ENCODE measurements at places on chromosomes 6 and 20. TPM values are rescaled to one million over a fixed set of nuclear protein-coding genes. Genes with fewer than 3 reads are reported as not detected.

MCM8 gene
- 41.0 TPM for total RNA-seq

CGAS gene
- 45.0 TPM for total RNA-seq

RHAG gene
- total RNA-seq, result not detected

GDAP1L1 gene
- not detected for total RNA-seq

IP6K3 gene
- total RNA-seq, result not detected

OR12D3 gene
- total RNA-seq, result not detected

SPATS1 gene
- total RNA-seq, result not detected

DHX16 gene
- 53.4 TPM for total RNA-seq

CCM2L gene
- total RNA-seq, result not detected

DNA sequence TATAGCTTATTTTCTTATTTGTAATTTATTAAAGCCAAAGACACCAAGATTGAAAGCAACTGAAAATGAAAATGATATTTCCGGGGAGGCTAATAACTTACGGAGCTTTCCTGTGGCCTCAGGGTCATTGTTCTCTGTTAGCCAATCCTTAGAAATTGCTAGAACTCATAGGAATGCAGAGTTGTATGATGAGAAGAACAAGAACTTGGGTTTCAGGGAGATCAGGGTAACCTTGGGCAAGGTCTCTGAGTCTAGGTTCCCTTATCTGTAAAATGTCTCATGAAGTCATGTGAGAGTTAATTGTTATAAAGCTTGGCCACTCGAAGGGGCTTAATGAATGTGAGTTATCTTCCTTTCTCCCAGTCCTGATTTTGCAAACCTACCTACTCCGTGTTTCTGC, 20.1 kb upstream of the SERINC3 start:
- H3K4me3 ChIP-seq, result no peak overlapping the region
- DNase-seq, result no peak
- H3K27me3 ChIP-seq, result no peaks in the 10 kb centered on the region
- H3K36me3 ChIP-seq, result no peaks in the 10 kb centered on the region

DNA sequence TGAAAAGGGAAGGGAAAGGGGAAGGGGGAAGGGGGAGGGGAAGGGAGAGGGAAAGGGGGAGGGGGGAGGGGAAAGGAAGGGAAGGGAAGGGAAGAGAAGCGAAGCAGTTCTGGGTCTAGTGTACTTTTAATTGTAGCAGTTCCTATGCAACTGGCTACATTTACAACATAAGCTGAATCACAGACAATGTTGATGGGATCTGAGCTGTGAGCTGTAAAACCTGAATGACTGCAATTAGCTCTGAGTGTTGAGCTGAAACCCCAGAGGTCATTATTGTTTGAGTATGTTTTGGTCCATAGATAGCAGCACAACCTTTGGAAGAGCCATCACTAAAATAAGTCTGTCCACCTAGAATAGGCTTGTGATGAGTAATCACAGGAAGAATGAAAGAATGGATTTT, 7.2 kb upstream of the ABHD12 start:
- H3K36me3 ChIP-seq, result no peaks in the 10 kb centered on the region
- H3K27me3 ChIP-seq, result no peaks in the 10 kb centered on the region

DNA sequence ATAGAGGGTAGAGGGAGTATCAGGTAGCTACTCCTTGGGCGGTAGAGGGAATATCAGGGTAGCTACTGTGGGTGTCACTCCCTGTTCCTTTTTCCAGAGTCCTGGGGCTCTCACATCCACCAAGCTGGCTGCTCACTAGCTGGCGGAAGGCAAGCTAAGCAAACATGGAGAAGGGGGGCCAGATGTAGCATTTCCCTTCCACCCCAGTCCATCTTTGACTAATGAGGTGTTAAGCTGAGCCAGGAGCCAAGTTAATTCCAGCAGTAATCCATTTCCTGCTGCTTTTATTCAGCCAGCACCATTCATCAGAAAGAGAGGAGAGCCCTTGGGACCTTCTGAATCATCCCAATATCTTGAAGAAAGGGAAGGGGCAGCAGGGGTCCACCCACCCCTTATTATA, 330.0 kb downstream of the ZFAND3 start:
- H3K36me3 ChIP-seq, result no peaks in the 10 kb centered on the region
- no peaks in the 10 kb centered on the region for H3K27me3 ChIP-seq
- no peak overlapping the region for H3K4me3 ChIP-seq

- no peaks in the 10 kb centered on the region for H3K36me3 ChIP-seq
- no peaks in the 10 kb centered on the region for H3K27me3 ChIP-seq
- H3K4me1 ChIP-seq, result no peaks in the 10 kb centered on the region
- DNase-seq, result no peak
- no peak overlapping the region for H3K27ac ChIP-seq
These were observed 479.9 kb upstream of the BTBD3 start for GRCh38 chr20:11437611-11438380.

GRCh38 chr6:142947714-142948480, 2.9 kb upstream of the HIVEP2 start:
- DNase-seq, result no peak
- peak overlapping the region; percentile 82 for H3K4me3 ChIP-seq
- H3K36me3 ChIP-seq, result peaks cover 5% of the 10 kb centered on the region
- H3K27ac ChIP-seq, result peak overlapping the region; percentile 87
- H3K27me3 ChIP-seq, result peaks cover 3% of the 10 kb centered on the region
- H3K4me1 ChIP-seq, result peaks cover 37% of the 10 kb centered on the region

DNA sequence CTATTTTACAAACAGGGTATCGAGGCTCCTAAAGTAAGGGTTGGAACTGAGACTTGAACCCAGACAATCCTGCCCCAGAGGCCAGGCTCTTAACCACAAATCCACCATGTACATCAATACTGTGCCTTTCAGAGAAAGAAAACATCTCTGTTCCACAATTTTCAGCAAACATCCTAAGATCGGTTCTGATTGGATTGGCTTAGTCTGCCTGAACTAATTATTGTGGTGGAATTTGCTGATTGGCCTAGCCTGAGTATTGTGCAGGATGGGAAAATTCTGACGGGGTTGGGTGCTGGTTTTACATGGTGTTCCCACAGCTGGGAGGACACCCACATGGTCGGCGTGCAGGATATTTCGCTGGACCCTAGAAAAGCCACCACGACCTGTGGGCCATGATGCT, at the start of gene CLPSL1:
CLPSL1 (plus strand) TSS at position 301 of the 400 bp plus-strand sequence; CDS start at position 393, 92 bp downstream.
- no peak for DNase-seq
- no peak within 1 kb of the TSS for H3K27ac ChIP-seq
- H3K27me3 ChIP-seq, result peaks cover 37% of the 10 kb centered on the region
- H3K4me3 ChIP-seq, result no peak within 1 kb of the TSS

DNA sequence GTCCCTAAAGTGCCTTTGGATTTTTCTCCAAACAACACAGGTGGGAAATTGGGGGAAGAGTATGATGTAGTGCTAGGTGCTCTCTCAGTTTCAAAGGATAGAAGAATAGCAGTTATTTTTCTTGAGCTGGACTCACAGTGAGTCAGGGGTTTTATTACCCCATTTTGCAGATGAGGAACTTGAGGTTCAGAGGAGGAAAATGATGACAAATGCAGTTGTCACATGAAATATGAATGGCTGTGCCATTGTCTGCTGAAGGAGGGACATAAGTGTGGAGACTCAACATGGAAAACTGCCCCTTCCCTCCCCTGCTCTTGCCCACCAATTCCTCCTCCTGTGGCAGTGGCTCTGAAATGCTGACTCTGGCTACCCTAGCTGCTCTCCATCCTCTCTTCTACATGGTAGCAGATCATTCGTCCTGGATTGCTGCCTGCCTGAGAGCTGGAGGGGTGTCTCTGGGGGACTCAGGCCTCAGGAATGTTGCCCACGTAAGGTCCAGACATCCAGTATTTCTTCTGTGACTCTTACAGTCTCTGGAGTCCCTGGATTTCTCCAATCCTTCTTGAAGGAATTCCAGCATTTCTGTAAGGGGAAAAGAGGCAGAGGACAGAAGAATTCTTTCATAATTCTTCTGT, 37.6 kb upstream of the EPB41L1 start:
- DNase-seq, result no peak
- no peak overlapping the region for H3K27ac ChIP-seq
- no peaks in the 10 kb centered on the region for H3K4me1 ChIP-seq

DNA sequence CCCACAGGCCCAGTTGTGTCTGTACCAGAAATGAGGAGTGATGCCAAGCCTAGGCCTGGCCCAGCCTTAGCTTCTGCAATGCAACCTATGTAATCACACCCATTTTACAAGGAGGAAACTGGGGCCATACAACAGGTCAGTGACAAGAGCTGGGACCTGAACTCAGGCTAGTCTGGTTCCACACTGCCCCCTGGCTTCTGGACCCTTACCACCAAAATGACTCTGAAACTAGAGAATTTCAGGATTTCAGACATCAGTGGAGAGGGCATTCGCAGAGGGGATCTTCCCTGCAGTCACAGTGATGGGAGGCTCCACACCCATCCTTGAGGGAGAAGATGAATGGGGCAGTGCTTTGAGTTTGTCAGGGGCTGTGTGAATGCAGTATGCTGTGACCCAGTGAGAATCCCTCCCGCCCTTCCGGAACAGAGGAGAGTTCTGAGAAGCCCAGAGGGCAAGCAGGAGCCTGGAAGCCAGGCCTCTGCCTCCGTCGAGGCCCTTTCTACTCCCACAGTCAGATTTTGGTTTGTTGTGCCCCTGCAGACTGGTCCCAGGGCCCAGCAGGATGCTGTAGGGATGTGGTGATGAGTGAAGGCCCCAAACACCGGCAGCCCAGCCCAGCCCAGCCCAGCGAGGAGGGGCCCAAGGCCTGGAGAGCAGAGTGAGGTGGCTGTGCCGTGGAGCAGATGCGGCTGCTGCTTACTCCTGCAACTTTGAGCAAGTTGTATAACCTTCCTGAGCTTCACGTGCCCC, 48.1 kb upstream of the MYL9 start:
- no peaks in the 10 kb centered on the region for H3K27me3 ChIP-seq
- no peak overlapping the region for H3K4me3 ChIP-seq
- H3K36me3 ChIP-seq, result peaks cover 12% of the 10 kb centered on the region
- H3K4me1 ChIP-seq, result peaks cover 27% of the 10 kb centered on the region
- no peak for DNase-seq

DNA sequence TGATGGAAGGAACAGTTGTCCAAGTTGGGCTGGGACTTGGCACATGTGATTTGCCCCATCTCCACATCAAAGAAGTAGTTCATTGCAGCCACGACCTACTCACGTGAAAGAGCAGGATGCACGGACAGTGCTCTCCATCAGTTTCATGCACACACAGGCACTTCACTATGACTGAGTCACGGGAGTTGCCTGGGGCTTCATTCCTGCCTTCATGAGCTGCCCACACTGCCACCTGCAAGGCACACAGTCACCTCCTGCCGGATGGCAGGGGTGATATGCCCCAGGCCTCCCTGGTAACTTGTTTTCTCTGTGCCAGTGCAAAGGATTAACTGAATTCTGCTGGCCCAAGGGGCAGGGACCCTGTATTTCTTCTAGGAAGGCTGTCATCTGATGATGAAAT, 22.8 kb downstream of the CST5 start:
- H3K4me3 ChIP-seq, result no peak overlapping the region
- H3K36me3 ChIP-seq, result no peaks in the 10 kb centered on the region
- no peaks in the 10 kb centered on the region for H3K27me3 ChIP-seq
- H3K4me1 ChIP-seq, result no peaks in the 10 kb centered on the region
- no peak for DNase-seq

- H3K36me3 ChIP-seq, result no peaks in the 10 kb centered on the region
- no peak overlapping the region for H3K4me3 ChIP-seq
- H3K27ac ChIP-seq, result no peak overlapping the region
These were observed 302.8 kb upstream of the JARID2 start for GRCh38 chr6:14943116-14943515.

DNA sequence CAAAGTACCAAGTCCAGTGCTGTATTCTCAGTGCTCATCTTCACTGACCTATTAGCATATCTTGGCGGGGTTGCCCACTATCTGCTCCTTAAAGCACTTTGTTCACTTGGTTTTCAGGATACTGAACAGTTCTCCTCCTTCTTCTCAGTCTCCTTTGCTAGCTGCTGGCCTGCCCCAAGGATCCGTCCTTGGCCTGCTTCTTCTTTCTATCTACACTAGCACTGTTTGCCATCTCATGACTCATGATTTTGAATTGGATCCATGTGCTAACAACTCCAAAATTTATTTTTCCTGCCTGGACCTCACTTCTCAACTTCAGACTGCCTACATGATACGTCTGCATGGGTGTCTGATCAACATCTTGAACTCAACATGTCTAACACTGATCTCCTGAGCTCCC, 15.5 kb downstream of the TPD52L1 start:
- DNase-seq, result no peak
- no peaks in the 10 kb centered on the region for H3K36me3 ChIP-seq
- peaks cover 5% of the 10 kb centered on the region for H3K27me3 ChIP-seq
- H3K4me3 ChIP-seq, result no peak overlapping the region
- no peaks in the 10 kb centered on the region for H3K4me1 ChIP-seq
- H3K27ac ChIP-seq, result no peak overlapping the region

- H3K4me3 ChIP-seq, result no peak overlapping the region
- DNase-seq, result no peak
- H3K27ac ChIP-seq, result no peak overlapping the region
- no peaks in the 10 kb centered on the region for H3K36me3 ChIP-seq
These were observed 10.9 kb upstream of the ADGRF4 start for GRCh38 chr6:47687432-47687831.

- no peak for DNase-seq
- H3K4me1 ChIP-seq, result no peaks in the 10 kb centered on the region
- H3K36me3 ChIP-seq, result no peaks in the 10 kb centered on the region
- H3K27ac ChIP-seq, result no peak overlapping the region
These were observed 412.7 kb downstream of the GRIK2 start for GRCh38 chr6:101806241-101806640.

DNA sequence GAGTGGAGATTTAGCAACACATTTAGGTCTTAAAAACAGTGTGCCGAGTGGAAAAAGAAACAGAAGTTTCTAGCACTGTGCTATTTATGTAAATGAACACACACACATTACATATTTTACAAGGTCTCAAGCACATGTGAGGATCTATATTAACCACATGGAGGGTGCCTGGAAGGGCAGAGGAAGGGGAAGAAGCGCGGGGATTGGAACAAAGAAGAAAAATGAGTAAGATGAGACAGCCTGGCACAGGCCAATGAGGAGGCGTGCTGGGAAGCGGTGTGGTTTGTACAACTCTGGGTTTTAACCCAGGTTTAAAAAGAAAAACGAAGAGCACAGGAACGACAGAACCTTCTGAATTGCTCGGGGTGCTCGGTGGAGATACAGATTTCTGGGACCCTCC, 5.7 kb downstream of the KCNG1 start:
- peaks cover 4% of the 10 kb centered on the region for H3K4me1 ChIP-seq
- no peak overlapping the region for H3K27ac ChIP-seq
- no peaks in the 10 kb centered on the region for H3K36me3 ChIP-seq
- peaks cover 38% of the 10 kb centered on the region for H3K27me3 ChIP-seq
- no peak for DNase-seq

DNA sequence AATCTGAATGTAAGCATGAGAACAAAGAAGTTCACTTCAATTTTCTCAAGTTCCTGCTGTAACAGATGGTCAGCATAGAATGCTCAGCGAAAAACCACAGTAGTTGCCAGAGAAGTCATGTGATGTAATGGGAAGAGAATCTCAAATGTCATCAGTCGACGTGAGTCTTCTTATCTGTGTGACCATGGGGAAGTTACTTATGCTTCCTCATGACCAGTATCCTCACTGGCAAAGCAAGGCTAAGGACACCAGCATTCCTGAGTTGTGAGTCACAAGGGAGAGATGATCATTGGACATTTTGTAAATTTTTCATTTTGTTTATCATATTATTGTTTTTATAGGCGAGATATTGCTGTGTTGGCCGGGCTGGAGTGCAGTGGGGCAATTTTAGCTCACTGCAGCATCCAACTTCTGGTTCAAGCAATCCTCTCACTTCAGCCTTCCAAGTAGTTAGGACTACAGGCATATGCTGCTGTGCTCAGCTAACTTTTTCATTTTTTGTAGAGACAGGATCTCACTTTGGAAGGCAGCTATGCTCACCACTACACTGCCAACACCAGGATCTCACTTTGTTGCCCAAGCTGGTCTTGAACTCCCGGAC, 21.9 kb downstream of the SGK1 start:
- H3K27ac ChIP-seq, result no peak overlapping the region
- H3K36me3 ChIP-seq, result no peaks in the 10 kb centered on the region
- no peaks in the 10 kb centered on the region for H3K27me3 ChIP-seq
- no peak for DNase-seq
- H3K4me3 ChIP-seq, result no peak overlapping the region
